Stimulated activated CD8-positive, alpha-beta memory T cell treated with anti-CD3 and anti-CD28 coated beads, Interleukin-2, amount 100 ng/mL, for 1 hour (primary cell): ENCODE measurements at places on chromosomes 4 and X.

DNA sequence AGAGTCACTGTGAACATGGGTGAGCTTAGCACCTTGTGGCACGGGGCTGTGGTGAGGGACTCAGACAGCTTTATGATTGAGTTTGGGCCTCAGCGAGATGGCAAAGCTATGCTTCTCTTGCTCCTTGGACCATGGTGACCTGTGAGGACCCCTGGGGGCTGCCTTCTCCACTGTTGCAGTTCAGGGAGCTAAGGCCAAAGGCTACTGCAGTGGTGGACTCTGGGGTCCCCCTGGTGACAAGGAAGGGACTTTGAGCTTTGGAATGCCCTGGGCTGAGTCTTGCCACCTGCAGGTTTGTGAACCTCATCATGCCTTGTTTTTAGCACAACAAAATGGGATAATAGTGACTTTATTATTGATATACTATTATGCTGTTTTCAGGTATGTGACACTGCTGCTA is 36.5 kb downstream of the TBL1X start:
- DNase-seq, result no peak

DNA sequence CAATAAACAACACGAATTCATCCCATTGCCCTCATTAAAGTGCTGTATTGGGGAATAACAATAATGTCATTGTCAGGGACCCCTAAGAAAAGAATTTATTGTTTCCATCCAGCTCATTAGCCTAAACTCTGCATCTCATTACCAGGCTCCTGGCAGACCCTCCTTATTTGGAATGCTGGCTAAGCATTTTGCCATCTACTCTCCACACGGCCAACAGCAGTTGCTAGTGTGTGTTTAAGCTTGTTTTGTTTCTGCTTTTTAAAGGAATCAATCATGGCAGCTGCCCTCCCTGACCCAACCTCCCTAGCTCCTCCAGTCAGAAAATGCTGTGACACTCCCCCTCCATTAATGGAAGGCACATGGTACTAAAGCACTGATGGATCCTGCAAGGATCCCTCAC is 43.5 kb downstream of the GATB start:
- no peak for DNase-seq

- DNase-seq, result no peak
These were observed 171.7 kb downstream of the PDGFRA start for GRCh38 chr4:54400802-54401201.

- DNase-seq, result no peak
These were observed 146.2 kb downstream of the KCNIP4 start for GRCh38 chr4:21802406-21802805.
